ENCODE measurements at places on chromosomes 5 and 9.

GRCh38 chr5:67361932-67362729 lies 165.5 kb upstream of the CD180 start:
- no peak for DNase-seq

DNA sequence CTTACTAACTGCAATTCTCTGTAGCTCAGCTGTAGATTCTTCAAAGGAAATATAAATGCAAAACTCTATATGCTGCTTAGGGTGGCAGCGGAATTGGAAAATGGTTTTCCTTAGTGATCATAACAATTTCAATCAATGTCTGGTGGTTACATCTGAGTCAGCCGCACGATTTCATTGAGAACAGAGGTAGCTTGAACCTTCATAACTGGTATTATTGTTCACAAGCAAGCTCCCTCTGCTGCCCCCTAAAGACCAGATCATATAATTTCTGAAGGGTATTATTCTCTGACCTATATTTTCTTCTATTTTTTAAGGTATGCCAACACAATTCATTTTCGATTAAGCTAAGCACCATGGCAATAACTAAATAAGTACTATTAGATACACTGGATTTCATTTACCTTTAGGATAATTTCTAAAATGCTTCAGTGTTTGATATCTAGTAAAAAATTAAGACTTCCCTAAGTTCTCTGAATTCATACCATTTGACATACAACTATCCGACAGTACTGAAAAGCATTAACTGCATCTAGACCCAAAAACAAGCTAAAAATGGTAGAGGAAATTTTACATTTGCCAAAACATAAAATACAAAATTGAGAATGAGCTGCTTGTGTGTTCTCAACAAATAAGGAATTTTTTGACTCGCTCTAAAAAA lies 181.1 kb upstream of the SPEF2 start:
- no peak for DNase-seq

DNA sequence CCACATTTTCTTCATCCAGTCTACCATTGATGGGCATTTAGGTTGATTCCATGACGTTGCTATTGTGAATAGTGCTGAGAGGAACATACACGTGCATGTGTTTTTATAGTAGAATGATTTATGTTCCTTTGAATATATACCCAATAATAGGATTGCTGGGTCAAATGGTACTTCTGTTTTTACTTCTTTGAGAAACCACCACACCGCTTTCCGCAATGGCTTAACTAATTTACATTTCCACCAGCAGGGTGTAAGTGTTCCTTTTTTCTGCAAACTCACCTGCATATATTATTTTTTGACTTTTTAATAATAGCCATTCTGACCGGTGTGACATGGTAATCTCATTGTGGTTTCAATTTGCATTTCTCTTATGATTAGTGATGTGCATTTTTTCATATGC lies 82.2 kb upstream of the RFX3 start:
- DNase-seq: no peak

DNA sequence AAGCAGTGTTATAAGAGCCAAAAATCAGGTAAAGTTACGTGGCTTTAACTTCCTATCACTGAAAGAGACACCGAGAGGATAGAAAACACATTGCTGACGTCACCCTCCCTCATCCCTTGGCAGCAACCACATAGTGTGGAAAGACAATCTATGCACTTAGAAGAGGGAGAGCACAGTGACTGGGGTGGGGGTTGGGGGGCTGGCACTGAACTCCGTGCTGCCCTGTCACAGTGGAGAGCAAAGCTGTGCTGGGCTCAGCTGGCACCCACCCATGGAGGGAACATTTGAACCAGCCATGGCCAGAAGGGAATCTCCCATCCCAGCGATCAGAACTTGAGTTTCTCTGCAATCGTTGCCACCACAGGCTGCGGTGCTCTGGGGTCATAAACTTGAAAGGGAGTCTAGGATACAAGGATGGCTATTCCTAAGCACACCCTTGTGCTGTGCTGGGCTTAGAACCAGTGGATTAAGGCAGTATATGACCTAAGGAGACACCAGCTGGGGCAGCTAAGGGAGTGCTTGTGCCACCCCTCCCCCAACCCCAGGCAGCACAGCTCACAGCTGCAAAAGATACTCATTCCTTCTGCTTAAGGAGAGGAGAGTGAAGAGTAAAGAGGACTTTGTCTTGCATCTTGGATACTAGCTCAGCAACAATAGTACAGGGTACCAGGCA lies 73.4 kb downstream of the KIAA0825 start:
- DNase-seq: no peak

GRCh38 chr5:44875661-44876605 lies 67.2 kb downstream of the MRPS30 start:
- DNase-seq: no peak

DNA sequence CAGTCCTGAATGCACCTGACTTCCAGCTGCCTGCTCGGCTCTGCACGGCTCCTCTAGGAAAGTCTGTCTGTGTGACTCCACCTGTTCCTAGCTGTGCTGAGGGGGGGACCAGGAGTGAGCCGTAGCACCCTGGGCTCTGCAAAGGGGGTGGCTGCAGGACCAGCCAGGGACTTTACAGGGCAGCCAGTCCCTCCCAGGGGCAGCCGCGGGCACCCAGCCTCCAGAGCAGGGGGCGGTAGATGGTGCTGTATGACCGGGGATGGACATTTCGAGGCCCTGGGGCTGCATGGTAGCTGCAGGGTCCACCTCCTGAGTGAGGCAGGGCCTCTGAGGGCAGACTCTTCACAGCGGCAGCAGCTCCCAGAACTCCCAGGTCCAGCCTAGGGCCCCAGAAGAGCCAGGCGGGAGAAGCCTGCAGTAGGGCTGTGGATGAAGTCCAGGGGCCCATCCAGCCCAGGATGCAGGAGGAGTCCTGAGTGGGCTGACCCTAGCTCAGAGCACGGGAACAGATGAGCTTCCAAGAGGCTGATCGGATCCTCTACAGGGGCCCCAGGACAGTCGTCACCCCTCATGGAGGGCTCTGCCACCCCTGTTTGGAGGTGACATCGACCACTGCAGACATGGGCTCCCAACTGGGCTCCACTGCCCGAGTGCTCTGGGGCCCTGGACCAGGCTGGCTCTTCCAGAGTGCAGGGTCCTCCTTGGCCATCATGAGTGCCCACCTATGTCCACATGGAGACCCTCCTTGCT lies 105.4 kb downstream of the ZNF354C start:
- no peak for DNase-seq

- DNase-seq: no peak
These were observed 6.5 kb upstream of the SYK start for GRCh38 chr9:90795084-90795483.

- DNase-seq: no peak
These were observed 302.4 kb upstream of the PANK3 start for GRCh38 chr5:168881427-168882149.

DNA sequence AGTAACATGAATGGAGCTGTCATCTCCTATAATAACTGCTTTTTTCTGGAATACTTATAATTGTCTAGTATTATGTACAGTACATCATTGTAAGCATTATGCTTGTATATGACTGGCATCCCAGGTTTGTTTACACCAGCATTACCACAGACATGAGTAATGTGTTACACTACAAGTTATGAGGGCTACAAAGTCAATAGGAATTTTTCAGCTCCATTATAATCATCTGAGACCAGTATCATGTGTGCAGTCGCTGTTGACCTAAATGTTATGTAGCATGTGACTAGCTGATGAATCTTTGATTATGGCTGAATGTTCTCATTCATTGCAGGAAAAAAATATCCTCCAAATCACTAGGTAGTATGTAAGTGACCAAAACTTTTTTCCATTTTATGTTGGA lies 2.2 kb downstream of the ZCCHC9 start:
- DNase-seq: no peak

GRCh38 chr5:5050801-5051200 lies 89.3 kb upstream of the ADAMTS16 start:
- DNase-seq: no peak

- no peak for DNase-seq
These were observed 92.2 kb upstream of the SMIM23 start for GRCh38 chr5:171693412-171693811.

DNA sequence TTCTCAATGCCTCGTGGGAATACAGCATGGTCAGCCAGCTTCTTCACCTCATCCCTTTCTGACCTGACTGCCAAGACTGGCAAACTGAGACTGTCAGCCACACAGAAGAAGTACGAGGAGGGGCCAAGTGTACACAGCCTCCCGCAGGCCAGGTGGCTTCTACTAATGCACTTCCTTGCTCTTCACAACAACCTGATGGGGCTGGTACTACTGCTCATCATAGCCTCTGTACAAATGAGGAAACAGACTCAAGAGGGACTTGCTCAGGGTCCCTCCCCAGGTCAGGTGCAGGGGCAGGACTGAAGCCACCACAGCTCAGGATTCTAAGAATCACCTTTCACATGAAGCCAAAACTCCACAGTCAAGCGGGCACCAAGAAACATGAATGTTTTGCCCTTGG lies 21.3 kb downstream of the NIPAL4 start:
- DNase-seq: no peak

DNA sequence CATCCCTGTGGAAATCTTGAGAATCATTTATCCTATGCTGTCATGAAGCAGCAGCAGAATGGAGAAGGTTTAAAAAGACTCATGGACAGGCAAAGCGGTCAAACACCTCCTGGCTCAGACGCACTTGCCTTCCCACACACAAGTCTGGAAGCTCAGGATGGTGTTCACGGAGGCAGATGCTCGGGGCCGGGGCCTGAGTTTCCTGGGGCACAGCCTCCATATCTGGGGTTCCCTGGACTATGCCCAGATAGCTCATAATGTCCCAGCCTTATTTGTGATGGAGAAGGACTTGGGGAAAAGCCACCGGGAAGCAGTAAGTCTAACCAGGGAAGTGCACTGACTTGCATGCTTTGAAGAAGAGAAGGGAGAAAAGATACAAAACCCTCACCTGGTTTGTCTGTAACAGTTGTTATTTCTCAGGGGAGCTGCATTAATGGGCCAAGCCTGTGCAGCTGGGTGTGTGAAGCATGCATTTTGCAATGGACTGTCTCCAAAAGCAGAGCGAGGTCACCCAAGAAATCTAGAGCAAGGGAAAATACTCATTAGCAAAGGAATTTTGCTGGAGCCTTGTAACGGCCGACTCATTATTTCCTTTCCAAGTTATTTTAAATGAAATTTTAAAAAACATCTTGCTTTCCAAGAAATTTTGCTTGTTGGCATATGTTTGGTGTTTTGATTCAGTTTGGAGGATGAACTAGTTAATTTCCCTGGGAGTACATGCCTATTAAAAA lies 3.4 kb downstream of the S1PR3 start:
- no peak for DNase-seq

DNA sequence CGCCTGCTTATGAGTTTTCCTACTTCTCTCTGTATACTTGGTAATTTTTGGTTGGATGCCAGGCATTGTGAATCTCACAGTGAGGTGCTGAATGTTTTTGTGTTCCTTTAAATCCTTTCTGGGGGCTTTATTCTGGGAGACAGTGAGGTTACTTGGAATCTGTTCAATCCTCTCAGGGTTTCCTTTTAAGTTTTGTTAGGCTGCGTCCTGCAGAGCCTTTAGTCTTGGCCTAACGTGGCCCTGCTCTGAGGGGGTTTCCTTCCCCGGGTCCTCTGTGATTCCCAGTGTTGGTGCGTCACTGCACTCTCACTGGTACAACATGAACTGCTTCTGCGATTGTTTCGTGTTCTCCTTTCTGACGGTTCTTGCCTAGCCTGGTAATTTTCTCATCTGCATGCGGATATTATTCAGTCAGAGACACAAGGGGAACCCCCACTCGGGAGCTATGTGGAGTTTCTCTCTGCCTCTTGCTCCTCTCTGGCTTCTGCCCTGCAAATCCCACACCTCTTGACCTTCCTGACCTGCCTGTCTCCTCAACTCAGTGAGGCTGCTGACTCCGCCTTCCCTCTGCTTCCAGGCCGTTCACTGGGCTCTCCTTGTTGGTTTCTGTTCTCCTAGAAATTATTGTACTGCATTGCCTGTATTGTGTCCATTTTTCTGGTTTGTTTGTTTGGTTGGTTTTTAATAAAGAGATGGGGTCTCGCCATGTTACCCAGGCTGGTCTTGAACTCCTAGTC lies 128.1 kb downstream of the DAB2IP start:
- no peak for DNase-seq

GRCh38 chr5:95731571-95732554 lies 727 bp downstream of the RHOBTB3 start:
- no peak for DNase-seq

DNA sequence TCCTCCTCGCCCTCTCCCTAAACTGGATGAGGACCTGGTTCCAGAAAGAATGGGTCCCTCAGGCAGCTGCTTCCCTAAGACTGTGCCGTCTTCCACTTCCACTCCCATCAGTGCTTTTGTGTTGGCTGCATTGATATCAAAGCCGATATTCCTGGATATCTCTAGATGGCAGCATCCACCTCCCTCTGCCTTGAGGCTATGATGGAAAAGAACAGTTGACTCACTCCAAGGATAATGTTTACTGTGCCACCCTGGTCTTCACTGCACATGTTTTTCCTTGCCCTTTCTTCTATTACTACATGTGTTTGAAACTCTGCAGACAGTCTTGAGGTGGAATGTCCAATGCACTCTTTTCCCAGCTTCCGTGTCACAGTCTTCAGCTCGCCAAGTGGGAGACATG lies 211.6 kb downstream of the MAST4 start:
- no peak for DNase-seq

DNA sequence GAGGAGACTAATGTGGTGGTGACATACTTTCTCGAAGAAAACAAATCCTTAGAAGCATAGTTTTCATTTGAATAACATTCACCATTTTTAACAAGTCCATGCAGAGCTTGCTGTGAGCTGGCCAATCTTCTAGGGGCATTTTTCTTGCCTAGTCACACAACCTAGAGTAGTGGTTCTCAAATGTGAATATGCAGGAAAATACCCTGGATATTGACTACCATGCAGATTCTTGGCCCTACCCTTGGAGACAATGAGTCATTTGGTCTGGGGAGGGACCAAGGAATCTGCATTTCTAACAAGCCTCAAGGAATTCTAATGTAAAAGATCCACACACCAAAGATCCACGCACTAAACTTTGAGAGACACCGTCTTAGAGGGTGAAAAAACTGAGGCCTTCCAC lies 23.5 kb downstream of the GDNF start:
- DNase-seq: no peak

- DNase-seq: no peak
These were observed 62.5 kb upstream of the PTPN3 start for GRCh38 chr9:109560470-109561132.

Data from stimulated activated CD4-positive, alpha-beta T cell treated with anti-CD3 and anti-CD28 coated beads, Interleukin-1b, Interleukin-23, amount 100 ng/mL, for 1 hour (primary cell).